ENCODE measurements at places on chromosomes 1 and 21. TPM values are rescaled to one million over a fixed set of nuclear protein-coding genes. Genes with fewer than 3 reads are reported as not detected.

GRCh38 chr1:147627435-147628110, 42.8 kb downstream of the ACP6 start:
- H3K4me1 ChIP-seq: no peaks in the 10 kb centered on the region
- no peaks in the 10 kb centered on the region for H3K27me3 ChIP-seq
- no peak overlapping the region for H3K4me3 ChIP-seq
- H3K27ac ChIP-seq: no peak overlapping the region
- peaks cover 20% of the 10 kb centered on the region for H3K36me3 ChIP-seq

The SPRR2A gene
- total RNA-seq: not detected

- H3K36me3 ChIP-seq: no peaks in the 10 kb centered on the region
- H3K27ac ChIP-seq: no peak overlapping the region
- H3K4me3 ChIP-seq: no peak overlapping the region
- peaks cover 2% of the 10 kb centered on the region for H3K4me1 ChIP-seq
Measured at GRCh38 chr1:7371926-7372325, 399.2 kb upstream of the VAMP3 start.

The KPRP gene
- total RNA-seq: not detected

The C4BPA gene
- 0.16 TPM for total RNA-seq

All from mesothelial cell of epicardium (in vitro differentiated cells).